ENCODE measurements at places on chromosomes 4 and X.

DNA sequence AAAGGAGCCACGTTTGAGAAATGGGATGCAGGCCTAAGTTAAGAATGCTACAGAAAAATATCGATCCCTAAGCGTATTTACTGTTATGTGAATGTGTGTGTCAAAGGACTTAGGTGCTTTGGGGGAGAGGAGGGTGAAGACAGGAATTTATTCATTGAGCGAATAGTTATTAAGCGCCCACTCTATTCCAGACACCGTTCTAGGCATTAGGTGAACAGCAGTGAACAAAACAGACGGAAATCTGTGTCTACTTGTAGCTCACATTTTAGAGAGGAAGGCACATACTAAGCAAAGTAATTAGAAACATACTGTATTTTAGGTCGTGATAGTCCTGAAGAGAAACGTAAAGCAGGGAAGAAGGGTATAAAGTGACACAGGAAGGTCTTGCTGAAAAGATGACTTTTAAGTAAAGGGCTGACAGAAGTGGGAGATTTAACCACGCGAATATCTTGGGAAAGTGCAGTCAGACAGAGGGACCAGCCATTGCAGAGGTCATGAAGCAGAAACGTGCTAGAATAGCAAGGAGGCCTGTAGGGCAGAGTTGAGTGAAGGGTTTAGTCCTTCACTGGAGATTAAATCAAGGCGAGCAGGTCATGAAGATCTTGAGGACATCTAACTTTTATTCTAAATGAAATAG is 541 bp downstream of the AIMP1 start:
- no peaks in the 10 kb centered on the region for H3K36me3 ChIP-seq
- H3K27ac ChIP-seq, result peak overlapping the region; percentile 99
- peak overlapping the region; percentile 74 for H3K4me3 ChIP-seq
- peak; percentile 15 for DNase-seq
- peaks cover 10% of the 10 kb centered on the region for H3K4me1 ChIP-seq
- no peaks in the 10 kb centered on the region for H3K27me3 ChIP-seq

DNA sequence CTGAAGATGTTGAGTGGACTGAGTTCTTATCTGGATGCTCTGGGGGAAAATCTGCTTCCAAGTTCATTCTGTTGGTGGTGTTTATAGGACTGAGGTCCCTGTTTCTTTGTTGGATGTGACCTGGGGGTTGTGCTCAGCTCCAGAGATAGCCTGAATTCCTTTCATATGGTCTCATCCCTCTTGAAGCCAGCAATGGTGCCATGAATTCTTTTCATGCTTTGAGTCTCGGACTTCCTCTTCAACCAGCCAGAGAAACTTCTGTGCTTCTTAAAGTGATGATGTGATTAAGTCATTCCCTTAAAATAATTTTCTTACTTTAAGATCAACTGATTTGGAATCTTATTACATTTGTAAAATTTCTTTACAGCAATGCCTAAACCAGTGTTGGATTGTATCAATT is 233.8 kb upstream of the UGT8 start:
- DNase-seq, result no peak
- no peaks in the 10 kb centered on the region for H3K27me3 ChIP-seq
- no peak overlapping the region for H3K4me3 ChIP-seq
- no peaks in the 10 kb centered on the region for H3K4me1 ChIP-seq
- no peaks in the 10 kb centered on the region for H3K36me3 ChIP-seq

GRCh38 chr4:81806485-81806884 is 334.8 kb upstream of the RASGEF1B start:
- no peaks in the 10 kb centered on the region for H3K27me3 ChIP-seq
- H3K27ac ChIP-seq, result no peak overlapping the region
- no peak for DNase-seq
- H3K4me1 ChIP-seq, result no peaks in the 10 kb centered on the region
- H3K36me3 ChIP-seq, result no peaks in the 10 kb centered on the region
- H3K4me3 ChIP-seq, result no peak overlapping the region

GRCh38 chrX:119459181-119459580 is 9.1 kb upstream of the SLC25A5 start:
- no peaks in the 10 kb centered on the region for H3K27me3 ChIP-seq
- no peaks in the 10 kb centered on the region for H3K36me3 ChIP-seq
- no peak overlapping the region for H3K27ac ChIP-seq
- DNase-seq, result no peak

DNA sequence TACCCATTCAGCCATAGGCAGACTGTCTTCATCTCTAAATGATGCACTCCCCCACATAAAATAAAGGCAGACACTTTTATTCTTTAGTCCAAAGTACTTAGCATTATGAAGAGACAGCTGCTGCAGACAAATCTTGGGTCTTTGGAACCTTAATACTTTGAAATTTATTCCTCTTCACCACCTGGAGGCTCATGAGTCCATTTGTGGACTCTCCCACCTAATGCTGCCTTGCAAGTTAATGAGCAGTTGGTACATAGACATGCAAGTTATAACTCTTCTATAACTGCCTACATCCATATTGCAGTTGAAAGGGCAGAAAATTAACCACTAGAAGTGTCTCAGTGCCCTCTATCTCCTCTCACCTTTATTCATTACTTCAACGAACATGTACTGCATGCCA is 118.6 kb upstream of the CPEB2 start:
- H3K27me3 ChIP-seq, result no peaks in the 10 kb centered on the region
- no peak overlapping the region for H3K27ac ChIP-seq
- no peaks in the 10 kb centered on the region for H3K36me3 ChIP-seq
- no peaks in the 10 kb centered on the region for H3K4me1 ChIP-seq

DNA sequence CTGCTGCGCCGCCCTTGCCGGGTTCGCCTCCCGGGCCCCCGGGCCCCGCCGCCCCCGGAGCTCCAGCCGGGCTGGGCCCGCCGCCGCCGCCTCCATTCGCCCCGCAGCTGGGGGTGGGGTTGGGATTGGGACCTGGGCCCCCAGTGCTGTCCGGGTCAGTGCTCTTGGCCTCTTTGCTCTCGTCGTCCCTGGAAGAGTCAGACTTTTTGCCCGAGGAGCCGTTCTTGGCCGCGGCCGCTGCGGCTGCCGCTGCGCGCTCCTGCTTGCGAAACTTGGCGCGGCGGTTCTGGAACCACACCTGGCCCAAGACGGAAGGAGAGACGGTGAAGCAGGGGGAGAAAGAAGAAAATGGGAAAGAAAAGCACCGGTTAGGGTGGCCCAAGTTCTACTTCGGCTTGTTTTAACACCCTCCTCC is 2.5 kb downstream of the PHOX2B start:
- DNase-seq, result no peak
- H3K36me3 ChIP-seq, result no peaks in the 10 kb centered on the region
- H3K27ac ChIP-seq, result no peak overlapping the region
- peaks cover 97% of the 10 kb centered on the region for H3K27me3 ChIP-seq
- no peaks in the 10 kb centered on the region for H3K4me1 ChIP-seq

DNA sequence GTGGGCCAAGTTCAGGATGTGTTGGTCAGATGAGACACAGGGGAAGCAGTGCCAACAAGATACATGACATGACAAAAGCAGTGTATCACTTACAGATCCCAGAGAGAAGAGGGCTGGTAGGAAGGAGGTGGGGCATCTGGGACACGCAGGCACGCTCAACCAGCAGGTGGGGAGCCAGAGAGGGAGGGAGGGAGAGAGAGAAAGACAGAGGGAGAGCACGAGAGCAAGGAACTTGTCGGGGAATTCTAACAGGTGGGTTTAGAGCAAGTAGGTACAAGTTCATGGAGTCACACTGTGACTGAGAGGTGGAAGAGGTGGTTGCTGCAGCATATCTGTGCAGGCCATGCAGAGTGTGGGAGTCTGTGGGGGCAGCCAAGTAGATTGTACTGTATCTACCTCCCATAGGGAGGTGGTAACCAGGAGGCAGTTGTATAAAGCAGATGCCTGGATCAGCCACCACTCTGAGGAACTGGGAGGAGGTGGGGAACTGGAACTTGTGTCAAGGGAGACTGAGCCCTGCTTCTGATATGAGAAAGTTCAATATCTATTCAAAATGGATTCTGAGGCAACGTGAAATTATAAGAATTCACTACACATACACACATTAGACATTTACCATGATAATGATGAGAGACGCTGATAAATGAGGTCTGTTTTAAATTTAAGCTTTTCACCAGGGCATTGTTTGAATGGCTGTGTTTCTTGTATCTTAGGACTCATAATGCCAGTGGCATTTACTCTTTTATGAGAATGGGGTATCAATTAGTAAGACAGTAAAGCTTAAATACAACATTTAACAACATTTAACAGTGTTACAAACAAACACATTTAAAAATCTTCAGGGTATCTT is 43.7 kb downstream of the BBS12 start:
- peaks cover 8% of the 10 kb centered on the region for H3K4me1 ChIP-seq
- H3K4me3 ChIP-seq, result no peak overlapping the region
- H3K36me3 ChIP-seq, result no peaks in the 10 kb centered on the region
- no peaks in the 10 kb centered on the region for H3K27me3 ChIP-seq

GRCh38 chr4:123524958-123525628 is 128.5 kb downstream of the SPRY1 start:
- H3K27me3 ChIP-seq, result no peaks in the 10 kb centered on the region
- peak; percentile 25 for DNase-seq
- H3K36me3 ChIP-seq, result no peaks in the 10 kb centered on the region
- H3K4me3 ChIP-seq, result no peak overlapping the region
- peak overlapping the region; percentile 20 for H3K27ac ChIP-seq

DNA sequence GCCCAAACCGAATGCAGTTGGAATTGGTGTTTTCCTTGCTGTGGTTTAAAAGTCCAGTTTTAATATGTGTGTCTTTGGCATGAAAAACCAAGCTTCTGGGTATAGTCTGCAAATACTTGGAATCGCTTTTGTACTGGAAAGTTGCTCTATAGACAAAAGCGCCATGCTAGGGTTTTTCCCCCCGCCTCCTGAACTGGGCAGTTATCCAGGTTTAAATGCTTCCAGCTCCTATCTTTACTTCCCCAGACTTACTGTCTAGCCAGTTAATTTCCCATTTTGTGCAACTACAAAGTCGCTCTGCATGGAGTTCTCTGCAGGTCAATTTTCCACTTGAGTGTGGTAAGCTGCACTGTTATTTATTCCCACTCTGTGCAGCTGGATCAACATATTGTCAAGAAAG is 2.7 kb downstream of the RASL11B start:
- peak; percentile 67 for DNase-seq
- H3K27me3 ChIP-seq, result no peaks in the 10 kb centered on the region
- H3K4me3 ChIP-seq, result no peak overlapping the region
- H3K4me1 ChIP-seq, result peaks cover 23% of the 10 kb centered on the region
- H3K36me3 ChIP-seq, result no peaks in the 10 kb centered on the region

- H3K27me3 ChIP-seq, result no peaks in the 10 kb centered on the region
- peaks cover 29% of the 10 kb centered on the region for H3K4me1 ChIP-seq
Measured at GRCh38 chrX:12979616-12980015, 4.7 kb downstream of the TMSB4X start.

- peak; percentile 40 for DNase-seq
- no peak overlapping the region for H3K4me3 ChIP-seq
- H3K27ac ChIP-seq, result no peak overlapping the region
- no peaks in the 10 kb centered on the region for H3K36me3 ChIP-seq
Measured at GRCh38 chr4:152166567-152166966, 369.3 kb downstream of the FBXW7 start.

GRCh38 chr4:42925921-42926320 is 33.4 kb downstream of the GRXCR1 start:
- no peak for DNase-seq
- H3K27me3 ChIP-seq, result no peaks in the 10 kb centered on the region
- no peak overlapping the region for H3K27ac ChIP-seq
- no peaks in the 10 kb centered on the region for H3K36me3 ChIP-seq
- H3K4me1 ChIP-seq, result no peaks in the 10 kb centered on the region

DNA sequence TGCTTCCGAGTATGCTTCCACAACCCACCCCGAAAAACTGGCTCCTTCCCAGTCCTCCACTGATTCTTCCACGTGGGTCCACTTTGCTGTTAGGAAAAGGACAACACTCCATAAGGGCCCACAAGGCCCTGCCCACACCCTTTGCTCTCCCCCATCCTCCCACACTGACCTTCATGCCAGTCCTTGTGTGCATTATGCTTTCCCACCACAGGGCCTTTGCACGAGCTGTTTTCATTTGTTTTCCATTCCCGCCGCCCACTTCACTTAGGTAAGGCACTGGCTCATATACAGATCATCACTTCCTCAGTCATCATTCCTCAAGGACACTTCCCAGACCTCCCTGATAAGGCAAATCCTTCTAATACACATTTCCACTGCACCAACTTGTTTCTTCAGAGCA is 16.8 kb upstream of the SEL1L3 start:
- no peaks in the 10 kb centered on the region for H3K36me3 ChIP-seq
- DNase-seq, result no peak
- H3K27me3 ChIP-seq, result no peaks in the 10 kb centered on the region
- no peak overlapping the region for H3K27ac ChIP-seq
- no peaks in the 10 kb centered on the region for H3K4me1 ChIP-seq

GRCh38 chr4:36000941-36001557 is 243.3 kb downstream of the ARAP2 start:
- H3K36me3 ChIP-seq, result no peaks in the 10 kb centered on the region
- no peak overlapping the region for H3K27ac ChIP-seq
- DNase-seq, result no peak
- H3K4me1 ChIP-seq, result no peaks in the 10 kb centered on the region
- H3K4me3 ChIP-seq, result no peak overlapping the region
- no peaks in the 10 kb centered on the region for H3K27me3 ChIP-seq

- H3K4me1 ChIP-seq, result no peaks in the 10 kb centered on the region
- H3K4me3 ChIP-seq, result peak overlapping the region; percentile 60
- no peak for DNase-seq
- H3K36me3 ChIP-seq, result no peaks in the 10 kb centered on the region
- H3K27ac ChIP-seq, result no peak overlapping the region
Measured at GRCh38 chr4:30725562-30725961, 5.4 kb downstream of the PCDH7 start.
